ENCODE measurements at places on chromosomes 2 and 18. TPM values are rescaled to one million over a fixed set of nuclear protein-coding genes. Genes with fewer than 3 reads are reported as not detected.

Gene HRH4
- polyA plus RNA-seq: 0.02 TPM

Gene TLK1
- polyA plus RNA-seq: 8.9 TPM

Gene CDH19
- polyA plus RNA-seq: not detected

Gene PAX3
- polyA plus RNA-seq: 0.33 TPM

Gene DES
- 4.3 TPM for polyA plus RNA-seq

Gene STON1
- 5.0 TPM for polyA plus RNA-seq

Gene FNDC4
- polyA plus RNA-seq: 14.1 TPM

Gene MOGAT1
- polyA plus RNA-seq: 0.11 TPM

Gene EHD3
- polyA plus RNA-seq: 9.3 TPM

Gene MC4R
- polyA plus RNA-seq: 0.11 TPM

Gene LIMS3
- polyA plus RNA-seq: not detected

Gene M1AP
- 4.8 TPM for polyA plus RNA-seq

Gene ZFP36L2
- 13.4 TPM for polyA plus RNA-seq

Gene BAZ2B
- 15.2 TPM for polyA plus RNA-seq

Gene C2orf66
- not detected for polyA plus RNA-seq

Gene INHA
- 2.7 TPM for polyA plus RNA-seq

Gene NYAP2
- not detected for polyA plus RNA-seq

Gene KCTD18
- polyA plus RNA-seq: 1.6 TPM

Gene UGT1A10
- polyA plus RNA-seq: not detected

Gene CMPK2
- 0.46 TPM for polyA plus RNA-seq

Gene YIPF4
- polyA plus RNA-seq: 1.5 TPM

Gene SLC38A11
- polyA plus RNA-seq: not detected

Gene MYO7B
- not detected for polyA plus RNA-seq

Gene FEV
- polyA plus RNA-seq: not detected

Gene LTBP1
- 15.4 TPM for polyA plus RNA-seq

Gene MC5R
- 1.1 TPM for polyA plus RNA-seq

Gene ASIC4
- 0.30 TPM for polyA plus RNA-seq

Gene ATRAID
- polyA plus RNA-seq: 280 TPM

Gene HOXD4
- polyA plus RNA-seq: not detected

Gene GPC1
- 21.9 TPM for polyA plus RNA-seq

Gene IKZF2
- 1.7 TPM for polyA plus RNA-seq

Gene CRYGC
- not detected for polyA plus RNA-seq

Gene LOXHD1
- polyA plus RNA-seq: 0.03 TPM

Gene BOK
- polyA plus RNA-seq: 37.6 TPM

Gene MOB4
- 19.3 TPM for polyA plus RNA-seq

Gene VWC2L
- polyA plus RNA-seq: not detected

Gene AAK1
- 10.0 TPM for polyA plus RNA-seq

Gene FAM237A
- polyA plus RNA-seq: not detected

Gene CCDC138
- 5.4 TPM for polyA plus RNA-seq

Gene UGT1A6
- not detected for polyA plus RNA-seq
